GM23338 (cell line): ENCODE measurements at places on chromosomes 12 and 14. TPM values are rescaled to one million over a fixed set of nuclear protein-coding genes. Genes with fewer than 3 reads are reported as not detected.

GOLGA5 gene
- total RNA-seq: 30.2 and 31.1 TPM in 2 replicates

DNA sequence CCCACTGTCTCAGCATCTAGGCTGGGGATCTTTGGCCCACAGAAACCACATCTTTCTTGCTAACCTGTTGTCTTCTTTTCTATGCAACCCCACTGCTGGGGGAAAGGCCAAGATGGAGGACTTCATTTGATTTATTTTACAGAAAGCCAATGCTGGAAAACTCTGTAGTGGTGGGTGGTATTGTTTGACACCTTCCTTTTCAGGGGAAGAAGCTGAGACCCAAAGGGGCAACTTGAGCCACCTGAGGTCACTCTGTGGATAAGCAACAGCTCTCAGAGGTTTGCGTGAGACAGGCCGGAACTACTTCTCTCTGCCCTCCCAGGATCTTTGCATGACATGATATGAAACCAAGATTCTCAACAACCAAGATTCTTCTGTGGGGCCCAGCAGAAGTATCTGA lies 645.2 kb downstream of the VRK1 start:
- no peaks in the 10 kb centered on the region for H3K27me3 ChIP-seq
- no peak overlapping the region for H3K27ac ChIP-seq
- DNase-seq: no peak
- no peaks in the 10 kb centered on the region for H3K36me3 ChIP-seq
- H3K4me3 ChIP-seq: no peak overlapping the region
- H3K4me1 ChIP-seq: peaks cover 4% of the 10 kb centered on the region; the same call in 1 of the 2 replicates

DNA sequence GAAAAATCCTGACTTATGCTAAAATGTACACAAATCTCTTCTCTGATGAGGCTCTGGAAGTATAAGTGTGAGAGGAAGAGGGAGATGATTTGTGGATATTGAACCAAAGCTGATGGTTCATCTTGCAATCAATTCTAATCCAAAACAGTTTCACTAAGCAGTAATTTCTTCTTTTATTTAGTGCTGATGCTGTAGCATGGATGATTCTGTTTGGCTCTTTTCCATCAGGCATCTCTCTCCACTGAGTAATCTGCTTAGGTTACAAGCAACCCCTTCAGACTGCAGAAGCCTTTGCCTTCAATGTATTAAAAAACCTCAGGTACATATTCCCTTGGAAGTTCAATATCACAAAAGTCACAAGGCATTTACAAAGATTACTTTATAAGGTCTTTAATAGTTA lies 159.1 kb upstream of the CCDC198 start:
- no peaks in the 10 kb centered on the region for H3K27me3 ChIP-seq
- H3K36me3 ChIP-seq: no peaks in the 10 kb centered on the region
- no peak overlapping the region for H3K4me3 ChIP-seq
- no peaks in the 10 kb centered on the region for H3K4me1 ChIP-seq
- DNase-seq: no peak
- H3K27ac ChIP-seq: no peak overlapping the region

ACSM4 gene
- not detected in 2 replicates for total RNA-seq

NAA25 gene
- 49.0 and 63.6 TPM in 2 replicates for total RNA-seq

CCDC177 gene
- 0.66 and 1.7 TPM in 2 replicates for total RNA-seq

DNA sequence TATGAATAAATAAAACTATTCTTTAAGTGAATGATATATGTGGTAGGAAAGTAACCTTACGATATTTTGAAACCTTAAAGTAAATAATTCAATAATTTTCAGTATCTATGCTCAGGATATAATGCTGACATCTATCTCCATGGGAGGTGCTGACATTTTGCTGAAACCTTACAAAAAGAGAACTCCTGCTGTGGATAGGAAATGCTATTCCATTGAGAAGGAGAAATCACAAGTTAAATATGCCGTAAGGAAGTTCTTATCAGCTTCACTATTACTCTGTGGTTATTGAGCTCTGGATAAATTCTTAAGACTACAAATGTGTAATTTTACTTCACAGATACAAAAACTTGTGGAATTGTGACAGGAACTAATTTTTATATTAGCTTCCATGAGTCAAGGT lies 722.1 kb downstream of the TMTC2 start:
- no peaks in the 10 kb centered on the region for H3K4me1 ChIP-seq
- no peaks in the 10 kb centered on the region for H3K27me3 ChIP-seq
- H3K36me3 ChIP-seq: no peaks in the 10 kb centered on the region
- H3K27ac ChIP-seq: no peak overlapping the region

GNB3 gene
- 3.3 and 8.2 TPM in 2 replicates for total RNA-seq

DNA sequence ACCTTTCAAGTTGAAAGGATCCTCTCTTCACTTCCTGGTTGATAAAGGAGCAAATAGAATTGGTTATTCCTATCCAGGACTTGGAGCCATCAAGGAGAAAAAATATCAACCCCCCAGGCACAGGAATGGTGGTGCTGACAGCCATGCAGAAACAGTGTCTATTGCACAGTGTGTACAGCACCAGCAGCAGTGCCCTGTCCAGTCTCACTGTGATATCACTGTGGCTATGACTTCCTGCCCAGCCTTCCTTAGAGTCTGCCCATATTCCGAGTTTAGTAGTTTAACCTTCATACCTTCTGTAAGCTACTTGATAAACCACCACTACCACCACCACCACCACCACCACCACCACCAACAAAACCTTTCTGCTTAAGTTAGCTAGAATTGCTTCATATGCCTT lies 45.1 kb upstream of the FERMT2 start:
- no peaks in the 10 kb centered on the region for H3K36me3 ChIP-seq
- H3K27me3 ChIP-seq: no peaks in the 10 kb centered on the region
- no peak overlapping the region for H3K27ac ChIP-seq
- no peaks in the 10 kb centered on the region for H3K4me1 ChIP-seq
- H3K4me3 ChIP-seq: no peak overlapping the region
- no peak for DNase-seq

- H3K27ac ChIP-seq: no peak overlapping the region
- H3K4me1 ChIP-seq: no peaks in the 10 kb centered on the region
- H3K36me3 ChIP-seq: no peaks in the 10 kb centered on the region
- H3K4me3 ChIP-seq: no peak overlapping the region
- no peak for DNase-seq
These were observed 27.3 kb upstream of the STRAP start for GRCh38 chr12:15854916-15855315.

- no peak overlapping the region for H3K27ac ChIP-seq
- DNase-seq: no peak
- H3K4me3 ChIP-seq: no peak overlapping the region
These were observed 102.7 kb downstream of the CDK17 start for GRCh38 chr12:96297504-96297903.

GRCh38 chr12:104464899-104465298 lies 8.2 kb downstream of the CHST11 start:
- H3K4me3 ChIP-seq: no peak overlapping the region
- H3K27ac ChIP-seq: no peak overlapping the region
- no peak for DNase-seq
- peaks cover 22% of the 10 kb centered on the region for H3K4me1 ChIP-seq
- H3K27me3 ChIP-seq: peaks cover 2% of the 10 kb centered on the region

- no peaks in the 10 kb centered on the region for H3K27me3 ChIP-seq
- H3K36me3 ChIP-seq: no peaks in the 10 kb centered on the region
- no peak overlapping the region for H3K27ac ChIP-seq
These were observed 34.2 kb downstream of the ABCC9 start for GRCh38 chr12:21906919-21907493.

DNA sequence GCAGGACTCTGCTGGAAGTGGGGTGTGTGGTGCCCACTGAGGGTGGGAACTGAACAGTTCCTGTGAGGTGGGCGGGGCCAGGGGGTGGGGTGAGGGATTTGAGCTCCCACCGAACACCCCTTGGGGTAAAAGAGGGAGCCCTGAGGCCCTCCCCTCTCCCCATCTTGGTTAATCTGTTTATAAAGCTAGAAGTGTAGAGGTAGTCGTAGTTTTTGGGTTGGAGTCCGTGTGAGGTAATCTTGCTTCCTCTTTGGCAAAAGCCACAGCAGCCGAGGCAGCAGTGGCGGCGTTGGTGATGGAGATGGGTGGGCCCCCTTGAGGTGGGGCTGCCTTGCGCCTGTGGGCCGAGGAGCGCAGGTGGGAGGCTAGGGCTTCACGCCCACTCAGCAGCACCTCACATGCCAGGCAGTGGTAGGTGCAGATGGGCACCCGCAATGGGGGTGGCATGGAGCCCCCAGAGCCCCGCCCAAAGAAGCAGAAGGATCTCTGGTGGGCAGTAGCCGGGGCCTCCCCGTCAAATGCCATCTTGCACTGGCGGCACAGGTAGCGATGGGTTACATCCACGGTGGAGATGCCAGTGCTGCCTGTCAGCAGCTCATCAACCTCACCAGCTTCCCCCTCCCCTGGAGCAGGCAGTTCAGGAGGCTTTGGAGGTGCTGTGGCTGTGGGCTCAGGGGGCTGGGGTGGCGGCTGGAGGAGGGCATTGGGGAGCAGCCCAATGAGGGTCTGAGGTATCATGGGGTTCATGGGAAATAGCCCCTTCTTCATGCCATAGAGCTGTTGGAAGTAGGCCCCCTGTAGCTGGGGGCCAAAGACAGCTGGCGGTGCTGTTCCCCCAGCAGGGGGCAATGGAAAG lies 29.6 kb downstream of the ZFHX2 start:
- H3K27me3 ChIP-seq: no peaks in the 10 kb centered on the region
- no peaks in the 10 kb centered on the region for H3K36me3 ChIP-seq
- no peak for DNase-seq
- no peak overlapping the region for H3K27ac ChIP-seq
- peaks cover 35% of the 10 kb centered on the region for H3K4me1 ChIP-seq

DNA sequence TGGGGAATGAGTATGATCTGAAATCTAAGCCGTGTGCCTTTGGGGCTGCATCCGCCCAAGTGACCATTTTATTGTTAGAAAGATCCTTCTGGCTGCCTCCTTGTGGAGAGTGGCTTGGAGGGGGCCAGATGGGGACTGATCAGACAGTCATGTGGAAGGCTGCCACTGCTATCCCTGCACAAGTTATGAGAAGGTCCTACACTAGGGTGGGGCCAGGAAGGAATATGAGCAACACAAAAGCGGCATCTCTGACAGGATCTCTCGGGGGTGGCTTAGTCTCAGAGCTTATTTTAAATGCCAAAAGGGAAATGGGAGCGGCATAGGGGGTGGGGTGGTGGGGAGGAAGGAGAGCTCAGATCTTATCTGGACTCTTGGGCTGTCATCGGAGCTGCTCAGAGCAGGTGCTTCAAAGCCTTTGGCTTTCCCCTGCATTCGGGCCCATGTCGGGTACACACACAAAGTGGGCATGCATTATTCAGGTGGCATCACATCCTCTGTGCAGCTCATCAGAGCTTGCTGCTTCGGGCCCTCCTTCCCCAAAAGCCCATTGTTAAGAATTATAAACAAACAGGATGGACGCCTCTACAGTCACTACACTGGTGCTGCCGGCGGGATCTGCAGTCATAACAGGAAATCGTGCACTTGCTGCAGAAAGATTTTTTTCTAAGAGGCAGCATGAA lies 805.4 kb downstream of the VRK1 start:
- no peaks in the 10 kb centered on the region for H3K4me1 ChIP-seq
- H3K27me3 ChIP-seq: no peaks in the 10 kb centered on the region
- no peak overlapping the region for H3K4me3 ChIP-seq
- DNase-seq: no peak

- H3K27ac ChIP-seq: peak overlapping the region; percentile 68; the same call in 1 of the 2 replicates
- no peak overlapping the region for H3K4me3 ChIP-seq
- no peaks in the 10 kb centered on the region for H3K27me3 ChIP-seq
- DNase-seq: peak; percentile 83
- peaks cover 6% of the 10 kb centered on the region for H3K4me1 ChIP-seq
- 0 out of 2 replicates have a peak, but pooled peaks cover 5% of the 10 kb centered on the region for H3K36me3 ChIP-seq
These were observed 389.7 kb upstream of the FAR2 start for GRCh38 chr12:28759333-28759732.

TMEM132D gene
- 4.7 and 5.3 TPM in 2 replicates for total RNA-seq

DNA sequence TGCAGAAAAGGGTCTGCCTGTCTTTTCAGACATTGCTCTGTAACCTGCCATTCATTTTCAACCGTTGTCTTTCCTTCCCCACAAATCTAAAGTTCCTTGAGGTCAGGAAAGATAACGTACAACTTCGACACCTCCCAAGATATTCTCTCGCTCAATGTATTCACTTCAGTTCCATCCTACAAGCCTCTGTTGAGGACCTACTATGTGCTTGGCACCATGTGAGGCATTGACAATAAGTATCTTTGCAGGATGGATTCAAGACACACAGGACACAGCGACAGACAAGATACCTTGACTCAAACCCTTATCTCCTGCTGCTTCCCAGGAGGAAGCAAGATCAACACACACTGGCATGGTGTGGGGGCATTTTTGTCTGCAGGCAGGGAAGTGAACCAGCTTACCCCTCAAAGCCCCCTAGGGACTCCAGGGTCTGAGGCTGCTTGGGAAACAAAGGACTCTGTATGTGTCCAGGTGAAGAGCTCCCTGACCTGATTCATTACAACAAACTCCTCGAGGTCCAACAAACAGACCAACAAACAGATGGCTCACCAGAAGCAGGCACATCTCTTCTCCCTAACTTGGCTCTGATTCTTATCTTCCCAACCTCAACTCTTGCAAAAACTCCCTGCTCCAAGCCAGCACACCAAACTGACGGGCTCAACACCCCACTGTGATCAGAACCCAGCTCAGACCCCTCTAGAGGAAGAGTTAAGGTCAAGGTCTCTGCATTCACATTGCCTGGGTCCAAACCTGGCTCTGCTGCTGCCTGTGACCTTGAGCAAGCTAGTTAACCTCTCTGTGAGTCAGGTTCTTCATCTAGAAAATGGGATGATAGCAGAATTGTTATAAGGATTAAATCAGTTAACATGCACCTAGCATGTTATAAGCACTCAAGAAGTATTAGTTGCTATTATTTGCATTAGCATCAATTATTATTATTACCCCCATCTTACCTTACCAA lies 6.3 kb downstream of the NUAK1 start:
- no peaks in the 10 kb centered on the region for H3K36me3 ChIP-seq
- H3K4me3 ChIP-seq: no peak overlapping the region
- H3K4me1 ChIP-seq: peaks cover 87% of the 10 kb centered on the region
- peaks cover 4% of the 10 kb centered on the region for H3K27me3 ChIP-seq
- DNase-seq: no peak

DNA sequence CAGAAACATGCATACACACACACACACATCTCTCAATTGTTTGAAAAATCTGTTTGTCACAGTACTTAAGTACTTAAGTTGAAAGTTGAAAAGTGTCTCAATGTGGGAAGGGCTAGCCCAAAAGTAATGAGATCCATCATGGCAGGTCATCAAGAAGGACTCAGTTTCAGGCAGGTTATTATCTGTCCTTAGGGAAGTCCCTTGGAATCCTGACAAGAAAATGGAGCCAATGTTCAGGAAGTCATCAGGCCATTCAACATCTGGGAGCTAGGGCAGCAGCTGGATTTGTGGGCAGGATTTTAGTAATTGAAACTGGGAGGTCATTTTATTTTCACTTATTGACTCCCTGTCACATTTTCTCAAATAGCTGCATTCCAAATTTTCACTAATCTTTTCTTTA lies 56.0 kb downstream of the MSRB3 start:
- no peak for DNase-seq
- H3K4me3 ChIP-seq: no peak overlapping the region
- H3K27ac ChIP-seq: no peak overlapping the region
- peaks cover 9% of the 10 kb centered on the region; the same call in 1 of the 2 replicates for H3K4me1 ChIP-seq

CTDSP2 gene
- total RNA-seq: 66.3 and 81.9 TPM in 2 replicates
